ENCODE measurements at places on chromosomes 5 and 9.

DNA sequence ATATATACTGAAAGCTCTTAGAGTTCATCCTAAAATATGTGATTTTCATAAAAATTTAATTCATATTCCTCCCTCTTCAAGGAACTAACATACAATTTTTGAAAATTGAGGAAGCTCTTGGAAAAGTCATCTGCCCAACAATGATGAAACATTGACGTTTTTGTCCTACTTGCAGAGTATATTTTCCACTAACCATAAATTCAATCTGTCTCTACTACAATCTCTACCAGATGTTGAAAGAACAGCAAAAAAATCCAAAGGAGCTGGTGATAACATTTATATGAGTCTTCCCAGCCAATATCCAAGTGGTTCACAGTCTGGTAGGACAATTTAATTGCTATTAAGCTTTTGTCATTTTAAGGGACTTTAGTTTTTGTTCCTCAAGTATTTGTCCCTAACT is 81.1 kb upstream of the NR3C1 start:
- DNase-seq = no peak

DNA sequence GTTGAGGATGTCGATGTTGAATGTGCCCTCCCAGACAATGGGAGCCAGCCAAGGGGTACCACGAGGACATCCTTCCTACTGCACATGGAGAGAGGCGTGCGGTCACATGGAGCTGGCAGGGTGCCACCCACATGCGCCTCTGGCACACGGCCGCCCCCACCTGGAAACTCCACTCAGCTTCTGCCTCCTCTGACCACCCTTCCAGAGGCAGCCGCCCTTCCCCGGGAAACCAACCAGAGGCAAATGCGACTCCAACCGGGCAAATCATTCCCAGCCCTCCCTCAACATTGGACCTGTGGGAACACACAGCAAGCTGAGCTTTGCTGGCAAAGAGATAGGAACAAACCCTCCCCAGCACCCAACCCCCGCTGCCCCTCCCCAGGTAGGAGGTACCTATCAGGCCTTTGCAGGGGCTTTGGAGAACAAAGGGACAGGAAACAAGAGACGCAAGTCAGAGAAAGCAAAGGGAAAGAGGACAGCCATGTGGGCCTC is 17.5 kb downstream of the ABO start:
- no peak for DNase-seq

DNA sequence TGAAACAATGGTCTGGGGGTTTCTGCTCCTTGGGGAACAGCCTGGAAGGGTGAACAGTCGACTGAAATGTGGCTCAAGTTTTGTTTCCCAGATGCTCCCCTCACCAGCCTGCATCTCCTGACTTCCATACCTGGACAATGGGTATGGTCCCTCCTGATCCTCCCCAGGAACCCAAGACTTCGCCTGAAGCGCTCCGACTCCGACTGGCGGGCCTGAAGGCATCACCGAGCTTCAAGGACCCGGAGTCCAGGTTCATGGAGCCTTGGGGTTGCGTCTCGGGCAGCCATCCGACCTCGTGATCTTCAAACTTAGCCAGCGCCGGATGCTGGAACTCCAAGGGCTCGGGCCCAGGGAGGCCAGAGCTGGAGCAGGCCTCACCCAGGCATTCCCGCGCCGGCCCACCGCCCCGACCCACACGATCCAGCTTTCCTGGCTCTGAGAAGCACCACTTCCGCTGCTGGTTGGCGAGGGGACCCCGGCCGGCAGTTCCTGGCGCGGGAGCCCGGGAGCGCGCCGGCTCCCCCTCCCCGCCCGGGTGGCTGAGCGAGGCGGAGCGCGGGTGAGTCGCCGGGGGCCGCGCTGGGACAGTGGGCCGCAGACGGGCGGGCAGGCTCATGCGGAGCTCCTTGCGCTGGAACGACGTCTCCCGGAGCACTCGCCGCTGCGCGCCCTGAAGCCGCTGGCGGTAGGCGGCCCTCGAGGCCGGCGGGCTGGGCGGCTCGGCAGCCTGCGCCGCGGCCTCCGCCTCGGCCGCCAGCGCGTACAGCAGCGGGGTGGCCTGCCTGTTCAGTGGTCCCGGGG is 5.2 kb downstream of the SHROOM1 start:
- no peak for DNase-seq

- DNase-seq = no peak
Measured at GRCh38 chr9:23672151-23672550, 153.9 kb downstream of the ELAVL2 start.

- DNase-seq = no peak
Measured at GRCh38 chr5:169980418-169981053, at the start of gene INSYN2B. TSS of gene INSYN2B (minus strand) at chr5:169980495. CDS start at chr5:169883898, 96,597 bp downstream.

GRCh38 chr5:43410414-43410813 is 1.8 kb downstream of the CCL28 start:
- DNase-seq = no peak

- no peak for DNase-seq
Measured at GRCh38 chr5:14584848-14585247, 3.3 kb downstream of the OTULINL start.

DNA sequence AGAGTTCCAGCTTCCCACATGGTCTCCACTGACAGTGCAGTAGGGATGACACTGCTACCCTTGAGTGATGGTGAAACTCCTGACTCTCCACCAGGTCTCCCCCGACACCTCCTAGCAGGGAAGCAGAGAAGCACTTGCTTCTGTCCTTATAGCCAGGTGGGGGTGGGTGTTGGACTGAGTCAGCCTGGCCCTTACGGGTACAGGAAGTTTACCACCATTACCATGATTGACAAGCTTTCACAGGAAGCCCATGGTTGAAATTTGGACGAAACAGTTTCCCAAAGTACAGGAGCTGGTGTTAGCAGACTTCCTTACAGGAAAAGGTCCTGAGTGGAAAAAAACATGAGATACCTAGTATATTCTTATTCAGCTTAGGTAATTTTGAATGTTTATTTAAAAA is 3.1 kb upstream of the FBXL7 start:
- no peak for DNase-seq

DNA sequence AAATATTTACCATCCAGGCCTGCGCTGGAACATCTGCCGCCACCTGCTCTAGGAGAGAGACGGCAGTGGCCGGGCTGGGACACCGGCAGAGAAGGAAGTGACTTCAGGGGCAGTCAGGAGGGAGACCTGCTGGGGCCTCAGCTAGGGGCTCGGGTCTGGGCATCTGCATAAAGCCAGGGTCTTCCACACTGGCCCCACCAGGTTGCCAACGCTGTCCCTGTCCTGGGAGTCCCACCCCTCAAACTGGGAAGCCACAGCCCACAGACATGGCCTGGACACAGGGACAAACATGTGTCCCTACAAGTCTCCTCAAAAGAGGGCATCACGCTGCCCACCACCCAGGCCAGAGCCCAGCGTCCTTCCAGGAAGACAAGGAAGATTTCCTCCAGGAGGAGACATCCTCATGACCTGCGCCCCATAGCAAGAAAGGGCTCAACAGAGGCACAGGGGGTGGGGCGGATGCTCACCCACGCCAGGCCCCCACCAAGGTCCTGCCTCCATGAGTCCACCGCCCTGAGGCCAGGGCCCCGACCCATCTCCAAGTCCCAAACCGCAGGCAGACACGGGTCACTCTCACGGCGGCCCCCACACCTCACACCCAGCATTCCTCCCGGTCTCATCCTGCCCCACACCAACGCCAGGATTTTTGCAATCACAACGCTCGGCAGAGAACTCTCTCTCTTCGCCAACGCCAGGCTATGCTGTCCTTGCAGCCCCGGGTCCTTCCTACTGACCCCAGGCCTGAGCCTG is 9.0 kb downstream of the VAV2 start:
- no peak for DNase-seq

DNA sequence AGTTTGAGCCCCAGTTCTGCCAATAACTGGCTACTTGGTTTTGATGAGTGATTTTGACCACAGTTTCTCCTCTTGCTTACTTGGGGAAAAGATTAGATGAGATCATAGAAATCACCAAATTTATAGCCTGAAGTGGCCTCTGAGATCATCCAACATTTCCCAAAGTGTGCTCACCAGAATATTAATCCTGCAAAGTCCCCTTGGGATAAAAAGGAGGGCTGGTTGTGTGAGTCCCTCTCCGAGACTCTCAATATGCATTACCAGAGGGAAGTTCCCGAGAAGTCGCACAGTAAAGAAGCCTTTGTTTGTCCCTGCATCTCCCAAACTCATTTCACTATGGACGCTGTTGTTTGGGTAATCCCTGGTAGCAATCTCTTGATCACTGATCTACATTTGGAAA is 88.4 kb upstream of the ADRA1B start:
- DNase-seq = no peak

DNA sequence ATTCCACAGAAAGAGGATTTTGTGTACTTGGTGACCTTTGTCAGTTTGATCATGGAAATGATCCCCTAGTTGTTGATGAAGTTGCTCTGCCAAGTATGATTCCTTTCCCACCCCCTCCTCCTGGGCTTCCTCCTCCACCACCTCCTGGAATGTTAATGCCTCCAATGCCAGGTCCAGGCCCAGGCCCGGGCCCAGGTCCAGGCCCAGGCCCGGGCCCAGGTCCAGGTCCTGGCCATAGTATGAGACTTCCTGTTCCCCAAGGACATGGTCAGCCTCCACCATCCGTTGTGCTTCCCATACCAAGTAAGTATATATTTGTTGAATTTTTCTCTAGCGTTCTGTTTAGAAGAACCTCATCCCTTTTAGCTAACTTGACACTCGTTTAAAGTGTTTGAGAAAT is 30.0 kb downstream of the RBM27 start:
- DNase-seq = no peak

- DNase-seq = no peak
Measured at GRCh38 chr9:24391095-24391494, 154.6 kb downstream of the IZUMO3 start.

GRCh38 chr5:15282611-15283010 is 217.4 kb upstream of the FBXL7 start:
- no peak for DNase-seq

DNA sequence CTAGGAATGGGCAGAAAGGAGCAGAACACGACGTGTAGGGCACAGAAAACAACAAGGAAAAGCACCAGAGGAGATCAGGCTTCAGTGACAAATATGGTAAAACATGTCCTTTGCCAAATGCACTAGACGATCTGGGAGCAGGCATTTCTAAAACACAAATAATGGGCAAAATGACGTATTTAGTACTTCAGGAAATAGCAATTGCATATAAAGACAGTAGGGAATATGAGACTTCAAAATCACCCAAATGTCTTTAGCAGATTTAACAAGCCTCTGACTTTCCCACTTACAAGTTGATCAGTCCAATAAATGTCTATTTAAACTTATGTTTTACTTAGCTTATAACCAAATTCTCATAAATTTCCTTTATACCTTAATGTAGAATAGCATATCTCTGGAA is 969.6 kb upstream of the C9orf72 start:
- DNase-seq = no peak

DNA sequence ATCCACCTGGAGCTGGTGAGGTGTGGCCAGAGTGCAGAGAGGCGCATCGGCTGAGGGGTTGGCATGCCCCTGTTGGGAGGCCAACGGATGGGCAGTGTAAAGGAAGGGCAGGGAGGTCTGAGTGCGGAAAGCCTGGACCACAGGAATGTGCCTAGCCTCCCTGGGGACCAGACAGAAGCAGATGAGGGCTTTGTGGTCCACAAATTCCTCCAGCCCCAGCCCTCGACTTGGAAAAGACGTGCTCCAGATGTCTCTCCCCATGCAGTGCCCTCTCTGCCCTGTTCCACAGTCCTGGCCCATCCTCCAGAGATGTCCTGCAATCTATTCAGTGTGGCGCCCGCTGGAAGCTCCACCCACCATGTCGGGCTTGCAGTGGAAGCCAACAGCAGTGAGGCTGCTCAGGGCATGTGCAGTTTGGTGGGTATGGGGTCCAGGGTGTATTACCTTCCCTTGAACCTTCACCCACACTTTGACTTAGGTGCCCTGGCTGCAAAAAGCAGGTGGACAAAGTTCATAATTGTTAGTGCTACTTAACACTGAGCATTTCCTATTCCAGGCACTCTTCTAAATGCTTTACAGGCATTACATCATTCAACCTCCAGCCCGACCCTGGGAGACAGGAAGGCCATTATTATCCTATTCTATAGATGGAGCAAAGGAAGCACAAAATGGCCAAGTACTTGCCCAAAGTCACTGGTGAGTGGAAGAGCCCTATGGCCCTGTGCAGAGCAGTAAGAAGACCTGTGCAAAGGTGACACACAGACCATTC is 120.2 kb upstream of the SLC25A48 start:
- DNase-seq = no peak

DNA sequence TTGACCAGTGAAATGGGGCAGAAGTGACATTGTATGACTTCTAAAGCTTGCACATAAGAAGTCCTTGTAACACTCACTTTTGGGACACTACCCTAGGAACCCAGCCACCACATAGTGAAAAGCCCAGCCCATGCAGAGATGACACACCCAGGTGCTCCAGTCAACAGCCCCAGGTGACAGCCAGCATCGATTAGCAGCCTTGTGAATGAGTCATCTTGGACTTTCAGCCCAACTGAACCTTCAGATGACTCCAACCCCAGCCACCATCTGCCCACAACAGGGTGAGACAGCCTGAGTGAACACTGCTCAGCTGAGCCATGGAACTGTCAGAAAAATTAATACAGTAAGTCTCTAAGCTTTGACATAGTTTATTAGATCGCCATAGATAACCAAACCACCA is 458.6 kb downstream of the ZSWIM6 start:
- no peak for DNase-seq

GRCh38 chr9:37913480-37914153 is 9.7 kb upstream of the SLC25A51 start:
- DNase-seq = peak; percentile 56

DNA sequence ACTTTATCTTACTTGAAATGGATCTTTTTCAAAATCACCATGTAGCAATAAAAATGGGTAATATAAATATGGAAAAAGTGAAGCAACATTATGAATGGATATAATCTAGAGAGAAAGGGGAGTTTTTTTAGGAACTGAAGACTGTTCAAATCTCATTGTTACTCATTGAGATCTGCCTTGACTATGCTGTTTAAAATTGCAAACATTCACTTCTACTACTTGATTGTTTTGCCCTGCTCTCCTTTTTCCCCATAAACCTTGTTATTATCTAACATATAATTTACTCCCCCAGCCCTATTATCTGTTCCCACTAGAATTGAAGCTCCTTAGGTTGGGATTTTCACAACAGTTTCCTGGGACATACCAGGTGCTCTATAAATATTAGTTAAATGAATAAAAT is 22.0 kb downstream of the PAM start:
- no peak for DNase-seq

DNA sequence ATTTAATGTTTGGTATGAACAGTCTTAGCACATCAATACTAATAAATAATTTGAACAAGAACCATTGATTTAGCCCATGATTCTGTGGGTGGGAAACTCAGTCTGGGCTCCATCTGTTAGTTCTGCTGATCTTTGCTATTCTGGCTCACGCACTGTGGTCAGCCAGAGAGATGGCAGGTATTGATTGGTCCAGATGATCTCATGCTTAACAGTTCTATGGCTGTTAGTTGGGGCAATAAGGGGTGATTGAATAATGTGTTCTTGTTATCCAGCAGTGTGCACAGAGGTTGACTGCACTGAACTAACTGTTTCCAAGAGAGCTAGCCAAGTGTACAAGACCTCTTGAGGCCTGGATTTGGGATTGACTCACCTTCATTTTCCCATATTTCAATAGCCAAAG is 824.3 kb downstream of the SEMA5A start:
- DNase-seq = no peak

- DNase-seq = no peak
Measured at GRCh38 chr5:149583394-149583793, 2.1 kb downstream of the ARHGEF37 start.

GRCh38 chr9:133735931-133736330 is 2.2 kb downstream of the SARDH start:
- no peak for DNase-seq

- no peak for DNase-seq
Measured at GRCh38 chr9:8706998-8707397, 907.4 kb upstream of the DMAC1 start.

GRCh38 chr9:84799251-84799650 is 129.7 kb downstream of the NTRK2 start:
- no peak for DNase-seq
